Stimulated activated CD4-positive, alpha-beta T cell treated with anti-CD3 and anti-CD28 coated beads, Interleukin-12 subunit alpha, Interleukin-12 subunit beta, amount 100 ng/mL, for 4 hours (primary cell): ENCODE measurements at places on chromosomes 7 and 10.

- DNase-seq: no peak
Measured at GRCh38 chr7:8284606-8285005, 22.6 kb upstream of the ICA1 start.

DNA sequence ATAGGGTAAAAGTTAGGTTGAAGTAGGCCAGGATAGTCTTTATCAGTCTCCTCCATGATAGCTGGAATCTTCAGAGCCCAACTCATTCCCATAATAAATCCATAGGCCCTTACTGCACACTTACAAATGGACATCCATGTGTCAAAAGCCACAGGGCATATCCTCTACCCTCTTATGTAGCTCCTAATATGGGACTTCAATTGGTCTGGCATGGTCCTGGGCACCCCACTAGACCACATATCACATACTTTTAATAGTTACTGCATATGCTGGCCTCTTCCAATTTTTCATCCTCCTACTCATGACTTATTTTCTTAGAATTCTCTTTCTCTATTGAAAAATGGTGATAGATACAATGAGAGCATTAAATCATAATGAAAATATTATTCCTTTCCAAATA is 169.3 kb downstream of the MAGI2 start:
- DNase-seq: no peak

GRCh38 chr7:139482122-139482521 is 1.4 kb downstream of the KLRG2 start:
- no peak for DNase-seq

DNA sequence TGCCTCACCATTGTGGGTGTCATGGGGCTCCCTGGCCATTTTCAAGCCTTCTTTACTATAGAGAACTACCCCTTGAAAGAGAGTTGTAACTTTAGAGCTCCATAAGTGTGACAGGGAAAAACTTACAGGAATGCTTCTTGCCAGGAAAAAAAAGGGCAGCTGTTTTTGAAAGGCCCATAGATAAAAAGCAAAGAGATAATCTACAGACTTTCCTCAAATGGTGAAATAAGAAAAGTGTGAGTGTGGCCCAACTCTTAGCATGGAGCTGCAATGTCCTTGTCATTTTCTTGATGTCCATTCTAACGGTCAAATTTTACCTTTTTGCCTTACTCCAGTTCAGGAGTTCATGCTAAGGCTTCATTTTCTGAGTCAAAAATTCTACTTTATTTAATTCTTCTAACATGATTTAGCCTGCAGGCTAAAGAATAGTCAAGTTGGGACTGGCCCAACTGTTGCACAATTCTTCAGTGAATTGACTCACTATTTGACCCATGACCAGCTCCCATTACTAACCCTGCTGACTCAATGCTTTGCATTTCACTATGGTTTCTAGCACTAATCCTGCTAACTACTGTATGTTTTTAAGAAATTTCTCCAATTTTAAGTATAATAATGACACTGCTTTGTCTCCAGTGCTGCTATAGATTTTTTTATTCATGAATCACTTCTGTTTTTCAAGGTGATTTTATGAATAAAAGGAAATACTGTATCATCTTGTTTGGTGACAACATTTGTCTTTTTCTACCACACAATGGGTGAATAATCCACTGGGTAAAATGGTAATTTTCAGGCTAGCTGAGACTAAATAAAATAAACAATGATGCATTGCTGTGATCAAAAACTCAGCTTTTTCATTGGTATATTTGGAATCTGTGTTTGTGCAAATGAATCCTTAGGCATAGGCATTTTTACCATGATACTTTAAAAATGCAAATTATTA is 41.4 kb upstream of the SGCE start:
- no peak for DNase-seq

GRCh38 chr7:124072603-124073309 is 39.9 kb upstream of the TMEM229A start:
- no peak for DNase-seq
